Gastrocnemius medialis (tissue), 4 donors: ENCODE measurements at places on chromosomes 1 and 21.

DNA sequence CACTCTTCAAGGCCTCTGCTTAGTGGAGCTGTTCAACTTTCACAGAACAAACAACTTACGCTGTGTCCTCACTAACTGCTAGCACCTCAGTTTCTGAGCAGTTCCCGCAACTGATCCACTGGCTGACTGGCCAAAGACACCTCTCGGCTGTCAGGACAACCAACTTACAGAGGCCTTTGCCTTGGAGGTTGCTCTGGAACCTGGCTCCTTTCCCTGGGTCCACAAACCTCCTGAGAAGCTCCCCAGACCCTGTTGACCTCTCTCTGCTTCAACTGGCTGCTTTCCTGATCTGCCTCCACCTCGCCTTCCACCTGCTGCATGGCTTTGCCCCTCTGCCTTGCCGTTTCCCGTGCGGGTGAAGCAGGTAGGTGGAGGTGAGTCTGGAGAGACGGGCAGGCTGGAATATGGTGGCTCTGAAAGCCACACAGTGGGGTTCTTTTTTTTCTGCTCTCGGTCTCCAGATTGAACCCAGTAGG is 13.0 kb downstream of the BTBD19 start:
- no peak for DNase-seq

DNA sequence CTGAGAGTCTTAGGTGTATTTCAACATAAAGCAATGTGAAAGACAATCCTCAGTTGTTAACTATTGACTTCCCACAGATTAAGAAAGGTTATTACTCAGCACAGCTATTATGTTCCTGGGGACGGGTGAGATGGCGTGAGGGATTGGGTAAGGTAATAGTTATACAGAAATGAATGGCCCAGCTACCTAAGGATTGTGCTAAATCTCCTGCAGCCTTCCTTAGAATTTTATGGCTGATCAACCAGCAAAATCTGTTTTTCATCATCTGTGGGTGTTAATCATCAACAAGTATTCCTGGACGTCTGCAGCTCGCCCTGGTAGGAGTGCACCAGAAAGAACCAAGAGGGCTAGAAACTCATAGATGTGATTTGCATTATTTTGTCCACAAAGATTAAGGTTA is 146.0 kb upstream of the IVNS1ABP start:
- no peak for DNase-seq

DNA sequence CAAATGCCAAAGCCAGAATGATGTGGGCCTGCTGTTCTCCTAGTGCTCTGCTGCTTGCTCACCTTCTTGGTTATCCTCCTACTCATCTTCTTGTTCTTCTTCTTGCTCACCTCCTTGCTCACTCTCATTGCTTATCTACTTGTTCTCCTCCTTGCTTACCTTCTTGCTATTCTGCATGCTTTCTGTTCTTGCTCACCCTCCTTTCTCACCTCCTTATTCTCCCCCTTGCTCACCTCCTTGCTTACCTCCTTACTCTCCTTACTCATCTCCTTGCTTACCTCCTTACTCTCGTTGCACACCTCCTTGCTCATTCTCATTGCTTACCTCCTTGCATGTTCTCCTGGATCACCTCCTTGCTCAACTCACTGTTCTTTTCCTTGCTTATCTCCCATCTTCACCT is at the start of gene OR14I1:
Gene OR14I1 (minus strand): TSS at position 53 of the 400 bp plus-strand sequence.
- DNase-seq = no peak

GRCh38 chr1:197464044-197464443 is 196.0 kb downstream of the CRB1 start:
- DNase-seq = no peak

DNA sequence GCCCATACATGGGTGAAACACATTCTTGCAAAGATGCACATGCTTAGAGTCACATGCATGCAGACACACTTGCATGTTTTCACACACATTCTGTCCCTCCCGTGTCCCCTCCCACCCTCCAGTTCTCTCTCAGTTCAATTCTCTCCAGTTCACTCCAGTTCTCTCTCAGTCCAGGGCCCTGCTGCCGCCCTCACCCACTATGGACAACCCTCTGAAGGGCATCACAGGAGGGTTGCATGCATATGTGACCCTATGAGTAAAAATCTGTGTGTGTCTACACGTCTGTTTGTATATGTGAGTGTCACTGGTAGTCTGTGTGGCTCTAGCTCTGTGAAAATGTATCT is 21.8 kb upstream of the ADGRB2 start:
- DNase-seq = no peak

DNA sequence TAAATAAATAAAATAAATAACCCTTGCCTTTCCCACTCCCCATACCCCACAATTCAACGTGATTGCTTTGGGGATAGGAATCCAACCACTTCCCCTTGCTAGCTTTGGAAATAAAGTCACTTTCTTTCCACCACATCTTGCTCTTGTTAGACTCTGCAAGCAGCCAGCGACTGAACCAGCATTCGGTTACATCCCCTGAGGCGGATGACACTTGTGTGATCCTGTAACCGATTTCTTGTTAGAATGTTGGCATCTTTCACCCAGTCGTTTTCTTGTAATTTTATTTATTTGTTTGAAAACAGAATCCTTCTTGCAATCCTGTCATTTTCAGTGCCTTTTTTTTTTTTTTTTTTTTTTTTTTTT is 1.6 kb upstream of the IFNGR2 start:
- DNase-seq = no peak

DNA sequence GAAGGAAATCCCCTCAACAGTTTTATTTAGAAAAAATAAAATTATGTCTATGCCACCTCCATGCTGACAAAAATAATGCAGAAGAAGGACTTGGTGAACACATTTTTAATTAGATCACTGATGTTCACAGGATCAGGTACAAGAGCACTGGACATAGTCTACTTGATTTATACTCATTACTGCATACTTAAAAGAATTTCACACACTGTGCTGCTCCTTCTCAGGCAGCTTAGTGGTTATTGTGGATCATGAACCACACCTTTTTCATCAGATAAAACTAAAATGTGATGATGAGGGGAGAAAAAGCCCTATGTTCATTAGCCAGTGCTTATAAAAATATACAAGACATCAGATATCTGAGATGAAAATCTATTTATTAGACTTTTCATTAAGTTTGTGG is 103.3 kb upstream of the DPH5 start:
- no peak for DNase-seq
